ENCODE measurements at places on chromosomes 4 and X. TPM values are rescaled to one million over a fixed set of nuclear protein-coding genes. Genes with fewer than 3 reads are reported as not detected.
A peak's percentile ranks its signal among the peaks of the same experiment; 100 is the strongest.

GRCh38 chr4:177191991-177192390 is 117.7 kb upstream of the NEIL3 start:
- no peak overlapping the region for H3K27ac ChIP-seq
- no peaks in the 10 kb centered on the region for H3K36me3 ChIP-seq
- H3K4me1 ChIP-seq: no peaks in the 10 kb centered on the region

GRCh38 chr4:111991163-111991562 is 154.1 kb upstream of the FAM241A start:
- H3K27ac ChIP-seq: no peak overlapping the region
- no peak overlapping the region for H3K4me3 ChIP-seq
- H3K27me3 ChIP-seq: peaks cover 5% of the 10 kb centered on the region
- no peaks in the 10 kb centered on the region for H3K36me3 ChIP-seq

DNA sequence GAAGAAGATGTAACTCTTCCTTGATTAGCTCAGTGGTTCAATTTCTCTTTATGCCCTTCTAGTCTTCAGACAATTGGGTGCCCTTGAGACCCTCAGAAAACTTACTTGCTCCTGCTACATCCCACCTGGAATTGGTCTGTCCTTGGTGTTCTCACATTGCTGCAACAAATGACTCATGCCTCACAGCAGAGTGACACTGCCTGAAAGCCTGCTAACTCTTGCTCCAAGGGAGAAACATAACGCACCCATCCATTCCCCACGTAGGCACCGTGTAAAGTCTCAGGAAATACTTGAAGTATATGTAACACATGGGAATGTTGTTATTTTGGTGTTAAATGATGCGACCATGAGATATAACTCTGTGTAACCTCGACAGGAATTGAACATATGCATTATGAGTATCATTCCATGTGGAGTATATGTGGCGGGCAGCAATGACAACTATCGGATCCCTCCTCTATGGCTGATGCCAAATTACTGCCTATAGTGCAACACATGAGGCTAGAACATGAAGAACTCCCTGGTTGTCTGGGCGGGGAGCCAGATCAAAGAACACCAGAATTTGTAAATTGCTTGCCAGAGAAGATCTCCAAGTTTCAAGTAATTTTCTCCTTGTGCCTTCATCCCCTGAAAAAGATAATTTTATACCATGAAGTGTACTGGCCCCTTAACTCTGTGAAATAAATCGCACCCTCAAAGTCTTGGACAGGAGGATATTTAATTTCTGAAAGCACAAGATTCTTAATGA is 231.3 kb upstream of the STK26 start:
- H3K27me3 ChIP-seq: no peaks in the 10 kb centered on the region
- H3K4me1 ChIP-seq: no peaks in the 10 kb centered on the region
- H3K4me3 ChIP-seq: no peak overlapping the region
- H3K36me3 ChIP-seq: peaks cover 22% of the 10 kb centered on the region

DNA sequence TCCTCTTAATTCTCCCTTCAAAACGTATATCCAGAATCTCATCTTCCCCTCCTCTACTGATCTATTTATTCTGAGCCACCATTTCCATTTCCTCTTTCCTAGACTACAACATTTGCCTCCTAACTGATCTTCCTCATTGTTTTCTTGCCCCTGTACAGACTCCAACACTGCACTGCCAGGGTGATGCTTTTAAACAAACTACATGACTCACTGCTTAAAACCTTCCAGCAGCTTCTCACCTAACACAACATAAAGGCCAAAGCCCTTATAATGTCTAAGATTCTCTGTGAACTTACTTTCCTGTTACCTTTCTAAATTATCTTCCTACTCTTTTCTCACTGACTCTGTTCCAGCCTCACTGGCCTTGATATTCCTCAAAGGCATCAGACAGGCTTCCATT is 161.0 kb upstream of the HS3ST1 start:
- H3K4me3 ChIP-seq: no peak overlapping the region
- peaks cover 30% of the 10 kb centered on the region for H3K4me1 ChIP-seq
- peak; percentile 77 for DNase-seq
- H3K27me3 ChIP-seq: no peaks in the 10 kb centered on the region
- H3K36me3 ChIP-seq: no peaks in the 10 kb centered on the region

- H3K27ac ChIP-seq: no peak overlapping the region
- no peaks in the 10 kb centered on the region for H3K4me1 ChIP-seq
- peaks cover 23% of the 10 kb centered on the region for H3K27me3 ChIP-seq
- H3K4me3 ChIP-seq: no peak overlapping the region
These were observed 35.3 kb upstream of the TENM3 start for GRCh38 chr4:182207830-182208396.

DNA sequence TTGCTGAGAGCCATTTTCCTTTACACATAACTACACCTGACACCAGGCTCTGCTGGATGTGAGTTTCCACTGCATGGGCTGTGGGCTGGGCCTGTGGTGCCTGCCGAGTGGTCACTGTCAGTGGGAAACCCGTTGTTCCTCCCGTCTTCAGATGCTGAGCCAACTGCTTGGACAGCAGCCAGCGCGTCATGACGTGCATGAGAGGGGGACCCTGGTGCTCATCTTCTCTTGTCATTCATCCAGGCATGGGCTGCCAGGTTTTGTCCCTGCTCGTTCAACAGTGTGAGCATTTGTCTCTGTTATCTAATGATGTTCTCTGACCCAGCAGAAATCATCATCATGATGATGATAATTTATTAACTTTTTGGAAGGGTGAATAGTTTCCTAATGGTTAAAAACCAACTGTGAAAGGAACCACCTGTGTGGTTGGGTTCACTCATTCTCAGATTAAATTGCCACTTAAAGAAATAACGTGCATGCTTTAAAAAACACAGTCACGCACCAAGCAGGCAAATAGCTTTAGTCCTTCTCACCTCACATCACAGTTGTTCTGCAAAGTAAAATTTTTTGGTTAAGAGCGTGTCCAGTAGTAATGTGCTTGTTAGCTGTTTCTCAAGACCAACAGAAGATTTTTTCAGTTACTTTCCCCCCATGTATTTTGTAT is 19.9 kb upstream of the CLDN34 start:
- no peaks in the 10 kb centered on the region for H3K4me1 ChIP-seq
- H3K36me3 ChIP-seq: no peaks in the 10 kb centered on the region
- DNase-seq: no peak
- H3K27me3 ChIP-seq: no peaks in the 10 kb centered on the region
- H3K4me3 ChIP-seq: no peak overlapping the region

- H3K4me3 ChIP-seq: no peak overlapping the region
- no peak overlapping the region for H3K27ac ChIP-seq
- no peaks in the 10 kb centered on the region for H3K36me3 ChIP-seq
- H3K4me1 ChIP-seq: no peaks in the 10 kb centered on the region
These were observed 70.3 kb downstream of the ARL9 start for GRCh38 chr4:56575820-56576429.

GRCh38 chrX:154761977-154762536 is 607 bp upstream of the DKC1 start:
- no peak for DNase-seq
- no peaks in the 10 kb centered on the region for H3K27me3 ChIP-seq
- peaks cover 15% of the 10 kb centered on the region for H3K4me1 ChIP-seq
- peak overlapping the region; percentile 89 for H3K4me3 ChIP-seq
- H3K27ac ChIP-seq: peak overlapping the region; percentile 52

DNA sequence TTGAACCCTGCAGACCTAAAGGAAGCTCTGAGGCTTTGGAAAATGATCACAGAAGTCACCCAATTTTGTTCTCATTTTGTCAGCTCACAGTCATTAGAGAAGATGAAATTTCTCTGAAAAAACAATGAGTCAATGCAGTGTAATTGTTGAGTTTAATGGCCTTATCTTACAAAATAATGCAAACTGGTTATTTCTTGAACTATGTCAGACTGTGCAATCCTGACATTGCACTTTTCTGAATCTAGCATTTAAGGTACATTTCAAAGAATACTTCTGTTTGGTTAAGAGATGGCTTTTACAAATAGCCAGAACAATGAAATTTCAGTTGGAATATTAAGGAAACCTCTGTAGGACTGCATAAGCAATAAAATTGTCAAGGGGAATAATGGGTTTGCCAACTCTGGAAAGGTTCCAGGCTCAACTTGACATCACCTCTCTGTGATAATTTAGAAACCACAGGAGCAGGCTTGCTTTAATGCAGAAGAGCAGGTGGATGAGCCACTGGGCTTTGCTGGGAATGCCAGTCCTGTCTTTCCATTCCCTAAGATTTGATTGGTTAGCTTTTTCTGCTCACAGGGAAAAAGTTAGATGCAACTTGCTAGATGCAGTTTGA is 222.8 kb downstream of the FRMPD4 start:
- DNase-seq: no peak
- H3K4me1 ChIP-seq: 0 out of 2 replicates have a peak, but pooled peaks cover 6% of the 10 kb centered on the region
- no peak overlapping the region for H3K4me3 ChIP-seq
- peak overlapping the region; percentile 54 for H3K27ac ChIP-seq

DNA sequence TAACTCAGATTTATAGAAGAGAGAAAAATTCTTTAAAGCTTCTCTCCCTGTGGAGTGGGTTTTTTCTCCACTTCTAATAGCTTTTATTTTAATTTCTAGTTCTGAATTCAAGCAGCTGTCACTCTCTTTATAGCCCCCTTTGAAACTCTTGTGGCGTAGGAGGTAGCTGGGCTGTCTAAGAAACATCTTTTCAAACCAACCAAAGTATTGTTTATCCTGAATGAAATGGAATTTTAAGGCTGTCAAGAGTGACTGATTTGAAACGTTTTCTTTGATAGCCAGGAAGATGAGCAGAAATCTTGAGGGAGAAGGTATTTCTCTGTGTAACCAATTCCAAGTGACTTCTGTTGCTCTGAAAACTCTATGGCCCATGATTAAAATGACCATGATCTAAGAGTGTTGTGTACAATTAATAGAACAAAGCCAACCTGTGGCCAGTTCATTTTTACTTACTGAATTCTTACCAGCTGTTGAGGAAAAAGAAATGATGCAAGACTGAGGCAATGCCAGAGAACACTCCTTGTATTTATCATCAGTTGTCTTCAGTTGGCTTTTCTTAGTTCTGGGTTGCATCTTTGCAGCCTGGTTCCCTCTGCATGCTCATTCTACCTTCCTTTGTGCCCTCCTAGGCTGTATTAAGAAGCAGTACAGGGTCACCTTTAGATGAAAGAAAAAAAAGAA is 298.4 kb downstream of the ARHGAP10 start:
- no peaks in the 10 kb centered on the region for H3K27me3 ChIP-seq
- H3K36me3 ChIP-seq: no peaks in the 10 kb centered on the region
- DNase-seq: no peak
- 0 out of 2 replicates have a peak overlapping the region, but pooled peaks have one; percentile 32 for H3K27ac ChIP-seq
- H3K4me1 ChIP-seq: peaks cover 7% of the 10 kb centered on the region
- no peak overlapping the region for H3K4me3 ChIP-seq

DNA sequence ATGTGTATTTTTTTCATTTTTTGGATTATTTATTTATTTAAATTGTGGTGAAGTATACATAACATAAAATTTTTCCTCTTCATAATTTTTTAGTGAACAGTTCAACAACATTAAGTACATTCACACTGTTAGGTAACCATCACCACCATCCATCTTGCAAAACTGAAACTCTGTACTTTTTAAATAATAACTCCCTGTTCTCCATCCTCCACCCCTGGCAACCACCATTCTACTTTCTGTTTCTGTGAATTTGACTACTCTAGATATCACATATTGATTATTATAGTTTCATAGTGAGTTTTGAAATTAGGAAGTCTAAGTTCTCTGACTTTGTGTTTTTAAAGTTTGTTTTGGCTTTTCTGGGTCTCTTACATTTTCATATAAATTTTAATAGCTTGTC is 89.3 kb upstream of the STX18 start:
- no peak overlapping the region for H3K27ac ChIP-seq
- no peak for DNase-seq
- no peaks in the 10 kb centered on the region for H3K36me3 ChIP-seq
- H3K4me1 ChIP-seq: no peaks in the 10 kb centered on the region
- no peaks in the 10 kb centered on the region for H3K27me3 ChIP-seq

- H3K4me1 ChIP-seq: no peaks in the 10 kb centered on the region
- no peak for DNase-seq
- no peaks in the 10 kb centered on the region for H3K36me3 ChIP-seq
- H3K4me3 ChIP-seq: no peak overlapping the region
- no peaks in the 10 kb centered on the region for H3K27me3 ChIP-seq
These were observed 414.2 kb upstream of the LCORL start for GRCh38 chr4:18435781-18436180.

DNA sequence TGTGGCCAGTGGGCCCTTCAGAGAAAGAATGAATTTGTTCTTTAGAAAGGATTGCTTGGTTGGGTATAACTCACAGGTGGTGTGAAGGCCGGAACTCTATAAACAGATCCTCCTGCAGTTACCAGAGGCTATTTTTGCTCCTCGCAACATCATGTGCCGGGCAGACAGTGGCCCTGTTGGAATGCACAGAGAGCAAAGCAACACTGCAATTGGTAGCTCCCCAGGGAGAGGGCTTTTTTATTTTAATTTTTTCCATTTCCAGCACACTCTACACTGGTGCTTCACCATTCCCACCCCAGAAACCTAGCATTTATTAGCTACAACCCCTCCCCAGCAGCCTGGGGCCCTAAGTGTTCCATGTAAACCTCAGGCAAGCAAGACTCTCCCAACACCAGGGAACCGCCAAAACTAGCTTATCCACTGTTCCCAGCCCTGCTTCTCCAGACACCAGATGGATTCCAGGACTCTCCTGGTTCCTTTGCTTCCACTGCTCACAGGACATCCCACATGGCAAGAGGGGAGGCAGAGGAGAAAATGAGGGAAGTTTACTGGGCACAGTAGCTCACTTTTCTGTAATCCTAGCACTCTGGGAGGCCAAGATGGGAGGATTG is 75.1 kb upstream of the TMEM164 start:
- no peaks in the 10 kb centered on the region for H3K36me3 ChIP-seq
- H3K27me3 ChIP-seq: no peaks in the 10 kb centered on the region
- H3K4me1 ChIP-seq: no peaks in the 10 kb centered on the region
- no peak overlapping the region for H3K4me3 ChIP-seq
- no peak for DNase-seq

- H3K27ac ChIP-seq: no peak overlapping the region
- DNase-seq: no peak
- H3K4me3 ChIP-seq: no peak overlapping the region
- H3K27me3 ChIP-seq: no peaks in the 10 kb centered on the region
- no peaks in the 10 kb centered on the region for H3K4me1 ChIP-seq
- H3K36me3 ChIP-seq: no peaks in the 10 kb centered on the region
These were observed 79.2 kb upstream of the DKK2 start for GRCh38 chr4:107115185-107115847.

- H3K4me1 ChIP-seq: peaks cover 15% of the 10 kb centered on the region
- no peak for DNase-seq
- H3K36me3 ChIP-seq: no peaks in the 10 kb centered on the region
- no peaks in the 10 kb centered on the region for H3K27me3 ChIP-seq
- peak overlapping the region; percentile 93 for H3K4me3 ChIP-seq
These were observed 884 bp downstream of the IDH3G start for GRCh38 chrX:153793291-153793690.

- no peak overlapping the region for H3K4me3 ChIP-seq
- H3K27me3 ChIP-seq: no peaks in the 10 kb centered on the region
- no peaks in the 10 kb centered on the region for H3K4me1 ChIP-seq
- no peaks in the 10 kb centered on the region for H3K36me3 ChIP-seq
- DNase-seq: no peak
These were observed 45.3 kb upstream of the CDKN2AIP start for GRCh38 chr4:183399126-183399522.

Gene RPGR
- total RNA-seq: not detected

Gene ADGRG4
- total RNA-seq: not detected

Gene SLITRK4
- total RNA-seq: not detected

Gene INTS6L
- not detected for total RNA-seq

Gene GAGE12J
- not detected for total RNA-seq

Gene CLDN22
- not detected for total RNA-seq

Gene ALPK1
- 35.4 TPM for total RNA-seq

Data from PC-9 (cell line).